ENCODE measurements at places on chromosomes 12 and 14.

DNA sequence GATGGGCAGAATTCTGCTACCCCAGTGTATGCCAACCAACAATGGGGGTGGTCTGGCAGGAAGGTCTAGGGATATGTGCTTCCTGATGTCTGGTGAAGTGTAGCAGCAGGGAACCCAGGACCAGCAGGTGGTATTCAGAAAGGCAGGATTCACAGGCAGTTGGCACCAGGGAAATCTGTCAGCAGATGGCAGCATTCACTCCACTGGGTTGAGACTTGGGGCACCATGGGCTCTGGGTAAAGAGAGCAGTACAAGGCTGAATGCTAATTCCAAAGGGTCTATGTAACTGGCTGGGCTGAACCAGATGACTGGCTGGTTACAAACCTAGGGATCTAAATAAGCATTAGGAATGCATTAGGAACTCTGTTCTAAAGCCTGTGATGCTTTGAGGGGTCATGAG, 466.9 kb upstream of the STXBP6 start:
- no peak for DNase-seq

- no peak for DNase-seq
Observed at GRCh38 chr12:23757541-23757962, 191.9 kb downstream of the SOX5 start.

DNA sequence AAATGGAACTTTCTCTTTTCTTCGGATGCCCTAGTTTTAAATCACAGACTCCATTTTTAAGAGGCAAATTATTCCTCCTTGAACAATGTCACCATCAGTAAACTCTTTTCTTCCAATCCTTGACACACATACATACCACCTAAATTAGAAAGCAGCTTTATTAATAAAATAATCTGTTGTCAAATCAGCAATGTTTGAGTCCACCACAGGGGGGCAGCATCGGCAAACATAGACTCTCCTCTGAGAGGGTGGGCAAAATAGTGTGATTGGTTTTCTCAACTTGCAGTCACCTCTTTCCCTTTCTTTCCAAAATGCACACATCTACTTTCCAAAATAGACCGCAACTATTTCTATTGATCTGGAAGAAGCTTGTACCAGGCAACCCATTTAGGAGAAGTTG, 438.4 kb upstream of the OR4E1 start:
- no peak for DNase-seq

- DNase-seq, result no peak
Observed at GRCh38 chr14:31252865-31253264, 45.3 kb upstream of the HECTD1 start.

GRCh38 chr12:114681116-114681871, 2.7 kb downstream of the TBX3 start:
- peak; percentile 55 for DNase-seq

GRCh38 chr14:31993521-31993951, 83.6 kb upstream of the ARHGAP5 start:
- DNase-seq, result no peak

DNA sequence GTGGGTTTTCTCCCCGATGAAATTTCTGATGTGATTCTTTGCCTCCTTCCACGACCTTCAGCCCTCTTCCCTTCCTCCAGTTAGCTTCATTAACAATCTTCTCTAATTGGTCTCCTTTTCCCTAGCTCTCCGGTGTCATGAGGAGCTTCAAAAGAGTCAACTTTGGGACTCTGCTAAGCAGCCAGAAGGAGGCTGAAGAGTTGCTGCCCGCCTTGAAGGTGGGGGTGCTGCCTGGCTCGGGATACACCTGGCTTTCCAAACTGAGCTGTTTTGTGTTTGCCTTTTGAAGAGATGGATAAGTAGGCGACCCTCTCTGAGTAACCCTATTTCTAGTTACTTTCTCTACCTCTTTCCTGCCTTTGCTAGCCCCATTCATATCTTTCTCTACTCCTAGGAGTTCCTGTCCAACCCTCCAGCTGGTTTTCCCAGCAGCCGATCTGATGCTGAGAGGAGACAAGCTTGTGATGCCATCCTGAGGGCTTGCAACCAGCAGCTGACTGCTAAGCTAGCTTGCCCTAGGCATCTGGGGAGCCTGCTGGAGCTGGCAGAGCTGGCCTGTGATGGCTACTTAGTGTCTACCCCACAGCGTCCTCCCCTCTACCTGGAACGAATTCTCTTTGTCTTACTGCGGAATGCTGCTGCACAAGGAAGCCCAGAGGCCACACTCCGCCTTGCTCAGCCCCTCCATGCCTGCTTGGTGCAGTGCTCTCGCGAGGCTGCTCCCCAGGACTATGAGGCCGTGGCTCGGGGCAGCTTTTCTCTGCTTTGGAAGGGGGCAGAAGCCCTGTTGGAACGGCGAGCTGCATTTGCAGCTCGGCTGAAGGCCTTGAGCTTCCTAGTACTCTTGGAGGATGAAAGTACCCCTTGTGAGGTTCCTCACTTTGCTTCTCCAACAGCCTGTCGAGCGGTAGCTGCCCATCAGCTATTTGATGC, 797 bp downstream of the ESPL1 start:
- no peak for DNase-seq

GRCh38 chr12:90111791-90112580, 403.3 kb upstream of the ATP2B1 start:
- no peak for DNase-seq

DNA sequence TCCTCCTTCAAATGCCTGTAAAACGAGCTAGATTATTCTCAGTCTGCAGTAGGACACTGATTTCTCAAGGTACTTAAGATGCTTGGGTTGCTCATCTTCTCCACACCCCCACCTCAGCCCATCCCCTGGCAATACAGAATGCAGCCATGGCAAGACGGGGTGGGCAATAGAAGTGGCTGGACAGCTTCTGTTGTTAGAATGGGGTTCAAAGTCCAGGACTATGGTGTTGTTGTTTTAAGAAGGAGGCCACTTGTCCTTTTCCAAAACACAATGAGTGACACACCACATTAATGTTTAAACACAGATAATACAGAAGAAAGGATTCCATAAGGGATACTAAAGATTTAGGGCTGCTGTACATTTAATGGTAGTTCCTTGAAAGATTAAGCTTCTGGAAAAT, 188.9 kb upstream of the BCL2L14 start:
- no peak for DNase-seq

DNA sequence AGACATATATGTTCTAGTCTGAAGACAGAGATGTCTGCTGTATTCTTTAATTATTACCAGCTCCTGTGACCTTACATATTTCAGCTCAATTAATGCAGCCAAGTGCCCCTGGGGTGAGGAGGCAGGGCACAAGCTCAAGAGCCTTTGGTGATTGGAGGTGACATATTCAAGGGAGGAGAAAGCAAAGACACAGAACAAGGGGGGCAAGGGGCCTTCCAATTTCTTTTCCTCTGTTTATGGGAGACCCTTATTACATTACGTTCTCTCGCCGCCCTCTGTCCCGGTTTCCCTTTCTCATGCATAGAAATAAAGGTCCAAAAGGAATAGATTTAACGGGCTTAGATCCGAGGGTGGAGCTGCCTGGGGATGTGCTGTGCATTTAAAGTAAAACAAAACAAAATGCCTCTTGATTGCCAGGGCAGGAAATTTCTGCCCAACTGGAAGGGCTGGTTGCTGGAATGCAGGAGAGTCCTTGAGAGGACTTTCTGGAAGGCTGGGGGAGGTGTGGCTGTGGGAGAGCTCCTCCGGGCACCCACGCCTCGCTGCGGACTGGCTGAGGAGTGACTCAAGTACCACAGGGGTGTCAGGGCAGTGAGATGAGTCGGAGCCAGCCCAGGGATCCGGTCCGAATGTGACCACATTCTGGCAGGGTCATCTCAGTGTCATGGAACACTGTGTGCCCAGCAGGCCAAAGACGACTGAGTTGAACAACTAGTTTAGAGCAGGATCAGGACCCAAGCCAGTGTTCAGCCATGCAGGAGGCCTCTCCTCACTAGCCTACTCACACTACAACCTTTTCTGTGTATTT, 32.1 kb upstream of the GSG1 start:
- peak; percentile 57 for DNase-seq

- DNase-seq, result peak; percentile 90
Observed at GRCh38 chr12:2583091-2583497, 211.7 kb upstream of the FKBP4 start.

Data from ecto neural progenitor cell (in vitro differentiated cells).